SK-MEL-5 (cell line): ENCODE measurements at places on chromosomes 2 and 18. TPM values are rescaled to one million over a fixed set of nuclear protein-coding genes. Genes with fewer than 3 reads are reported as not detected.

The TEKT4 gene
- not detected in 2 replicates for total RNA-seq

The MRO gene
- 3.1 and 5.5 TPM in 2 replicates for total RNA-seq

The TXNDC2 gene
- not detected in 2 replicates for total RNA-seq

The PCARE gene
- 0.03 TPM in 1 of 2 replicates, not detected in the other for total RNA-seq

The SH3BP4 gene
- 115 and 116 TPM in 2 replicates for total RNA-seq

The SPDYA gene
- total RNA-seq, result 0.88 and 1.2 TPM in 2 replicates

The ACTG2 gene
- total RNA-seq, result 0.24 and 0.42 TPM in 2 replicates

The WDSUB1 gene
- total RNA-seq, result 19.6 and 20.3 TPM in 2 replicates

The SULT1C2 gene
- total RNA-seq, result 5.0 and 10.7 TPM in 2 replicates

The APCDD1 gene
- not detected in 2 replicates for total RNA-seq

The HOXD3 gene
- total RNA-seq, result 4.9 and 5.5 TPM in 2 replicates

The UGT1A8 gene
- total RNA-seq, result not detected in 2 replicates

The ARHGAP25 gene
- 0.26 and 0.43 TPM in 2 replicates for total RNA-seq

The NYAP2 gene
- total RNA-seq, result not detected in 2 replicates
